ENCODE measurements at places on chromosomes 2 and 18.

DNA sequence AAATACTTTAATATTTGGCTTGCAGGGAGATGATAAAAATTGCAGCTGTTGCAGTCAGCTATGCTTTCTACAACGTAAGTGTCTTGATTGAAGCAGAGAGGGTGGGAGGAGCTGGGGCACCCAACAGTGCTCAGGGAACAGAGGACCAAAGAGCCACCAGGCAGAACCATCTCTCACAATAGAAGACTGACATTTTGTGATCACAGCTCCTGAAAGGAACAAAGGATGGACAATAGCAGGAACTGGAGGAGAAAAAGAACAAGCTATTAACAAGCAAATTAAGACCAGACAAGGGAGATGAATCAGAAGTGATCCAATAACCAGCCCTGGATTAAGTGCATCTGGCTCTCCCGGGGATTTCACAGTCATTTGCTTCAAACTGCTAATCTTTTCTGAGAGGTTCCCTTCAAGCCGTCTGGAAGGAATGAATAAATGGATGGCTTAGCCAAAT, 65.7 kb upstream of the SMAD2 start:
- DNase-seq = no peak

- peak; percentile 46 for DNase-seq
These were observed 60.1 kb upstream of the GLI2 start for GRCh38 chr2:120675460-120676130.

DNA sequence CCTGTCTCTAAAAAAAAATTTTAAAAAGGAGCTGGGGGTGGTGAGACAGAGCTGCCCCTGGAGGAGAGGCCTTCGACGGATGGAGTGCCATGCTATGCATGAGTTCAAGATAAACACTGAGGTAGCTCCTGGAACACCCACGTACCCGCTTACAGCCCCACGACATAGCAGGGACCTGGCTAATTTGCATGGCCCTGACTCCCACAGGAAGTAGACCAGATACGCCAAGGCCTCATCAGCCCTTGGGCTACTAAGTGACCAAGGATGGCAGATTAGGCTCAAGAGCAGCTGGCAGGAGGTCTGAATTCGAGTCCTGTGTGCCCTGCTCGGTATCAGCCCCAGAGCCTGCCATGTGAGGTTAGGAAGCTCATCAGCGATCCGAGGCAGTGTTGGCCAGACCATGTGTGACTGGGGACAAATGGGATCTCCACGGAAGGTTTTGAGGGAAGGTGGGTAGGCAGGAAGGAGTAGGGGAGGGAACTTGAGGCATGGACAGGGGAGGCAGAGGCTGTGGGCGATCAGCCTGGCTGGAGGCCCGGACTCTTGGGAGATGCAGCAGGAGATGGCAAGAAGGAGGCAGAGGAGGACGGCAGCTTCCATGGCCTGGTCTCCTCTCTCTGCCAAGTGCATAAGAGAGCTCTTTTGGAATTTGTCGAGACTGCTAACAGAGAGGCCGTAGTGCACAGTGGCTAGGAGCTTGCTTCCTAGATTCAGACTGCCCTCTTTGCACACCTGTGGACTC, 218.3 kb downstream of the GLI2 start:
- DNase-seq = no peak

GRCh38 chr2:9573840-9574239, 18.2 kb upstream of the ADAM17 start:
- no peak for DNase-seq

DNA sequence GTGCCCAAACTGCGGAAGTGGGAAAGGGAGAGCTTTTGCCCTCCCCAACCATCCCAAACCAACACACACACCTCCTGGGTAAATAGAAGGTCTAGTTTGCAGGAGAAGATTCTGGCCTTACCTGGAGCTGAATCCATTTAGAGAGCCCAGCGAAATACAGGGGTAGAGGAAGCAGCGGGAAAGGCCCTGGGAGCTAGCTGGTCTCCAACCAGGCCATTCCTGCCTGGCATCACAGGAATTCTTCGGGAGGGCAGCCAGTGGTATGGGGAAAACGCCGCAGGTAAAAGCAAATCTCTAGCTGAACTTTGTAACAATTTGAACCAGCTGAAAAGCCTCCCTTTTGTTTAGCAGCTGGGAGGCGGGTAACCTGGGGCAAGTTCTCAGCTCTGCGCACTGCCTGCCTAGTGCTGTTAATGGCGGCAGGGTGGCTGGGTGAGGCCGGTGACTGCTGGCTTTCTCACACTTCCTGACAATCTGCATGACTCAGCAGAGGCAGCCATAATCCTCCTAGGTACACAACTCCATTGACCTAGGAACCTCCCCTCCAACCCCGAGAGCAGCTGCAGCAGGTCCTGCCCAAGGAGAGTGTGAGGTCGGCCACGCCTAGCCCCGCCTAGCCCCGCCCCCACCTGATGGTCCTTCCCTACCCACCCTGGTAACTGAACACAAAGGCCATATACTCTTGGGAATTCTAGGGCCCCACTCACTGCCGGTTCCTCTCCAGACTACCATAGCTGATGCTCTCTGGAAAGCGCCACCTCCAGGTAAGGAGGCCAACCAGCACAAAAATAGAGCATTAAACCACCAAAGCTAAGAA, 483.8 kb upstream of the REG3G start:
- DNase-seq = no peak

DNA sequence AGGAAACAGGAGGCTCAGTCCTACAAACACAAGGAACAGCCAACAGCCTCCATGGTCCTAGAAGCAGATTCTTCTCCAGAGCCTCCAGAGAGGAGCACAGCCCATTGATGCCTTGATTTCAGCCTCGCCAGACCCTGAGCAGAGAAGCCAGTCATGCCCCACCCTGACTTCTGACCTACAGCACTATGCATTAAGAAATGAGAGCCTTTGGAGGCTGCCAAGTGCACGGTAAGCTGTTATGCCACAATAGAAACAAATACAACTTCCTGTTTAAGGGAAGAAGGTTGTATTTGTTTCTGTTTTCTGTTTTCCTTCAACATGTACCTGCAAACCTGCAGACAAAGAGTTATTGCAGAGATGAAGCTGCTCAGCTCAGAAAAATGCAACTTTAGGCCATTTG, 181.3 kb upstream of the AGAP1 start:
- no peak for DNase-seq

- no peak for DNase-seq
These were observed 15.1 kb upstream of the WDR33 start for GRCh38 chr2:127826047-127826446.

GRCh38 chr2:172674968-172675303, 60.7 kb upstream of the RAPGEF4 start:
- no peak for DNase-seq

DNA sequence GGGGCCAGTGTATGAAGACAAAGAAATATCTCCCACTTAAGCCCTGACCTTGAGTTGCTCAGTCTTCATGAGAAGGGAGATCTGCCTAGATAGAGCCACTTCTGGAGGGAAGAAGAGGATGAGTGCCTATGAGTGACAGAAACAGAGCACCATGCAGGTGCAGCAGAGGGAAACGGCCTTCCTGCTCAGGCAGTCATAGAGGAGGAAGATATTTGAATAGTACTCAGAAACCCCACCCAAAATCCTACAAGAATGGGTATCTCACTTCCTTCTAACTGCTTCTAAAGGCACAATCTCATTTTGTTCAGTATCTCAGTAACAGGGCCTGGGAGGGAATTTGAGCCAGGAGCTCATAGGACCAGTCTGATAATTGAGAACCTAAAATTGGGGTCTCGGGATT, 339.3 kb downstream of the ALK start:
- DNase-seq = no peak

DNA sequence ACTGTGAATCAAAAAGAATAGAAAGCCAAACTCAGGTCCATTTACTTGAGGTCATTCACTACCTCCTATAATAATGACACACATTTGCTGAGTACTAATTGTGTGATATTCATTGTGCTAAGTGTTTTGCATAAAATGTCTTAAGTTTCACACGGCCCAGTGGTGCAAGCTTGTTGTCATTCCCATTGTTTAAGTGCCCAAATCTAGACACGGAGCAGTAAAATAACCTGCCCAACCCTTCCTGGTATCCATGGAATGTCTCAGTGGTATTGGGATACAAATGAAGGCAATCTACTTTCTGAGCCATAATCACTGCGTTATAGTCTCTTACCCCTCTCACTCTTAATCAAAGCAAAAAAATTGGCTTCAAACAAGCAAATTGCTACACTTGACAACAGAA, 233.3 kb downstream of the NCKAP5 start:
- no peak for DNase-seq

GRCh38 chr2:221142341-221142740, 429.8 kb downstream of the EPHA4 start:
- DNase-seq = no peak
